GM10248 (cell line): ENCODE measurements at places on chromosomes 6 and 20.

DNA sequence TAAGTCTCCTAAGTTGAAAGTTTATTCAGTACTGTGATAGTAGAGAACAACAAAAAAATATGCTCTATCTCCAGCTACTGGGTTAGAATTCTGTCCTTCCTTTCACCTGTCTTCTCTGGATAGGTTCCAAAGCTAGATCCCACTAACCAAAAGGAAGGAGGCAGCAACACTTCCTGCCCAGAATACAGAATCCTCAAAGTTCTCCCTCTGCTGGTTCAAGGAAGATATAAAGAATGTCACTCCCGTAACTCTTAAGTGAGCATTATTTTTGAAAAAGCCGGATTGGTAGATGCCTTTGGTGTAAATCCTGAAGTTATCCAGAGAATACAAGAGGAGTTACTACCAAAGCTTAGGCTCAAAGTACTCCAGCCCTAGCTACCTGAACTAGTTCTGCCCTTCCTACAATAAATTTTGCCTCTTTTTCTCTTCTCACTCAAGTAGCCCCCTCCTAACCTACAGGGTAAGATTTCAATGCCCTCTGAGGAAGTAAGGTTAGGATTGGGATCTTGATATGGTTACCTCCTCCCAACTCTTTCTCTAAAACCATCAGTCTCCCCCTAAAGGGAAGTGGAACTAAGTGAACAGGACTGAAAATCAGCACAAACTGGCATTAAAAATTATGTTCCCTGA lies 26.0 kb upstream of the CRIP3 start:
- DNase-seq, result no peak

GRCh38 chr20:8357703-8358102 lies 225.6 kb downstream of the PLCB1 start:
- no peak for DNase-seq

GRCh38 chr20:57908704-57909630 lies 199.2 kb upstream of the PMEPA1 start:
- no peak for DNase-seq

- no peak for DNase-seq
Measured at GRCh38 chr20:2814587-2815051, at the start of gene C20orf141. TSS of gene C20orf141 (plus strand) at chr20:2814987. CDS start at chr20:2815185, 198 bp downstream.

DNA sequence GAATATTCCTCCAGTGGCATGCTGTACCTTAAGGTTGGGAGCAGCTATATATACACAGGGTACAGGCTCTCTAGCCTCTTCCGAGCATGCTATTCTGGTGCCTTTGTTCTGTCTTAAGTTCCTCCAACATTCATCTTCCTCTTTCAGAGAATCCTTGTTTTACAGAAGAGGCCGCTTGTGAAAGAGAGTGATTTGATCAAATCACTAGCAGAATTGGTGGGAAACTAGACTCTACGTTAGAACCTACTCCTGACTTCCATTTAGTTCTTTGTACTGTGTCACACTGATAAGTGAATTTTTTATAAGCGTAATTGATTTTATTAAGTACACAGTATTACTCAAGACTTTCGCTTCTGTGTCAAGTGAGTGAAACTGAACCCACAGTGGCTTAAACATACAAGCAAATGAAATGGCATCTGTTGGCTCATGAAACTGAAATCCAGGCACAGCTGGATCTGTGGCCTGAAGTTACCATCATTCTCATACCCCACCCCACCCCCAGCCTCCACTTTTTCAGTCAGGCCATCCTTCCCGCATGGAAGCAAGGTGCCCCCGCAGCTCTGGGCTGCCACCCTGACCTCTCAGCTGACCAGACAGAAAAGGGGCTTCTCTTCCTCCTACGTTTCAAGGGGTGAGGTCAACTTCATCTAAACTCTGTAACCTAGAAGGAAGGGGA lies 102.3 kb downstream of the RPP40 start:
- no peak for DNase-seq

DNA sequence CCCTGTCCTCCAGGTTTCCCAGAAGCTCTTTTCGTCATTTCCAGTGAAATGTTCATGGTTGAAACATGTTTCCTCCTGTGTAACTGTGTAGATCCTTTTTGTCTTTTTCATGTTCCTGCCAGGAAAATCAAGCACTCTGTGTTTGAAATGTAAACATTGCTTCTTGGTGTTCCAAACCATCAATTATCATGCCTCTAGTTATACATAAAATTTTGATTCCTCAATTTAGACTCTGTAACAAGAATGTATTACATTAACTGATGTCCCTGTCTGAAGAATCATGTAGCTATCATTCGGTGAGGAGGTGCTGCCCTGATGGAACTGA lies 546.3 kb upstream of the CITED2 start:
- no peak for DNase-seq

DNA sequence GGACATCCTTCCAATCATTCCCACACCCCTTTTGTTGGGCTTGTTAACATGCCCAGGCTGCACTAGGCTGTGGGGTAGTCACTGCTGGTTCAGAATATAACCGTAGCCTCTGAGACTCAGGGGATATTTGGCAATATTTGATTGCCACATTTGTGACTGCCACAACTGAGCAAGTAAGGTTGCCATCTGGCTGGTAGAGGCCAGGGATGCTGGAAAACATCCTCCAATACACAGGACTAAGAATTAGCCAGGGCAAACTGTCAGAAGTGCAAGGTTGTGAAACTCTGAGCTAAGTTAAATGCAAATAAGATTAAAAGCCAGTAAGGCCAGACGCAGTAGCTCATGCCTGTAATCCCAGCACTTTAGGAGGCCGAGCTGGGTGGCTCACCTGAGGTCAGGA lies 112.0 kb downstream of the ZMYND8 start:
- DNase-seq, result no peak
